HepG2 (cell line): ENCODE measurements at places on chromosomes 7 and 10.

DNA sequence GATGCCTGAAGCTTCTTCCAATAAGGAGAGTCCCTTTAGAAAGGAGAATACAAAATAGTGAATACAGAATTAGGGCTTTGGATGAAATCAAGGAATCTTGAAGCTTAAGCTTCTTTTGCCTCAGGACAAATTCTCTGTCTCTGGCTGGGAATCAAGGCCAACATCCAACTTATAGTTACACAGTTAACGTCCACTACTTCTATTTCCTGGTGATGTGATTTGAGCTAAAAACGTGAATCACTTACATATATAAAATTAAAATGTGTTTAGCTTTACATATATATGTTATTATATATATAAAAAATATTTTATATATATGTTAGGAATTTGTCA, 11.4 kb upstream of the INPP5F start:
- DNase-seq, result no peak

- DNase-seq, result no peak
These were observed 224.7 kb downstream of the LHFPL3 start for GRCh38 chr7:104553074-104553473.

DNA sequence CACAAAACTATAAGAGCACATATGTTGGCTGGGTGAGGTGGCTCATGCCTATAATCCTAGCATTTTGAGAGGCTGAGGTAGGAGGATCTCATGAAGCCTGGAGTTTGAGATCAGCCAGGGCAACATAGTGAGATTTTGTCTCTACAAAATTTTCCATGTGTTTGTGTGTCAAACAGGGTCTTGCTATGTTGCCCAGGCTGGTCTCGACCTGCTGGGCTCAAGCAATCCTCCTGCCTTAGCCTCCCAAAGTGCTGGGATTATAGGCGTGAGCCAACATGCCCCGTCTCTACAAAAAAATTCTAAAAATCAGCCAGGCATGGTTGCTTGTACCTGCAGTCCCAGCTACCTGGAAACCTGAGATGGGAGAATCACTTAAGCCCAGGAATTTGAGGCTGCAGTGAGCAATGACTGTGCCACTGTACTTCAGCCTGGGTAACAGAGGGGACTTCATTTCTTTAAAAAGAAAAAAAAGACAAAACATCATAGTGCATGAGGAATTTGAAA, 28.3 kb downstream of the FZD9 start:
- DNase-seq, result no peak

DNA sequence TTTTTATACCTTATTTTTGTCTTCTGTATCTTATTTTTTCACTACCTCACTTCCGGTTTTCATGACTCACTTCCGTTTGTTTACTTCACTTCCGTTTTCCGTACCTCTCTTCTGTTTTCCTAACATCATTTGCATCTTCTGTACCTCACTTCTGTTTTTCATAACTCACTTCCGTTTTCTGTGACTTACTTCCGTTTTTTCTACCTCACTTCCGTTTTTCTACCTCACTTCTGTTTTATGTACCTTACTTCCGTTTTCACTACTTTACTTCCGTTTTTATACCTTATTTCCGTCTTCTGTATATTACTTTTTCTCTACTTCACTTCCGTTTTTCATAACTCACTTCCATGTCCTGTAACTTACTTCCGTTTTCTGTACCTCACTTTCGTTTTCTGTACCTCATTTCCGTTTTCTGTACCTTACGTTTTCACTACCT, 492.5 kb upstream of the AKR1E2 start:
- no peak for DNase-seq

DNA sequence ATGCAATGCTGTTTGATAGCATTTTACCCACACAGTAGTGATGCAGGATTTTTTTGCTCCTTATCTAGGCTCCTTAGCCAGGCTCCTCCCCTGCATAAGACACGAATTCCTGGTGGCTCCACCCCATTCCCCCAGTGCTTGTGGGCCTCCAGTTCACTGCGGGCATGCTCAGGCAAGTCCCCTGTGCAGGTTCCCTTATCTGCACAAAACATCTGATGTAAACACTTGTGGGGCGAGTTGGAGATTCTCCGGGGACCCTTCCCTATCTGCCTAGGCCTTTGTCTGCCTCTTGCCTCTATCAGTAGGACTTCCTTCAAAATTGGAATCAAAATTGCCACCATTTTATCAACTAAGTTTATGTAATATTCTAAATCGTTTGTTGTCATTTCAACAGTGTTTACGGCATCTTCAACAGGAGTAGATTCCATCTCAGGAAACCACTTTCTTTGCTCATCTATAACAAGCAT, 5.4 kb upstream of the STK17A start:
- DNase-seq, result no peak

DNA sequence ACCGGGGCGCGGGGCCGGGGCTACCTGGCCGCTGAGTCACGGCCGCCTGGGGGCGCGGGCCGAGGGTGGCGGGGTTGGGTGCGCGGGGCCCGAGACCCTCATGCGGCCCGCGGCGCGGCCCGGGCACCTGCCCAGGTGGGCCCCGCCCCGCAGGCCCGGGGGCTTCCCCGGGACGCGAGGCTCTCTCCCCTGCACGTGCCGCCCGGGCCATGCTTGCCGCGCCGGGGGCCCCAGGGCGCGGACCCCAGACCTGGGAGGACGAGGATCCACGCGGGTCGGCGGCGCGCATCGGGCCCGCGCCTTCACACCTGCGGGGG, 402 bp downstream of the MAFK start:
- no peak for DNase-seq

DNA sequence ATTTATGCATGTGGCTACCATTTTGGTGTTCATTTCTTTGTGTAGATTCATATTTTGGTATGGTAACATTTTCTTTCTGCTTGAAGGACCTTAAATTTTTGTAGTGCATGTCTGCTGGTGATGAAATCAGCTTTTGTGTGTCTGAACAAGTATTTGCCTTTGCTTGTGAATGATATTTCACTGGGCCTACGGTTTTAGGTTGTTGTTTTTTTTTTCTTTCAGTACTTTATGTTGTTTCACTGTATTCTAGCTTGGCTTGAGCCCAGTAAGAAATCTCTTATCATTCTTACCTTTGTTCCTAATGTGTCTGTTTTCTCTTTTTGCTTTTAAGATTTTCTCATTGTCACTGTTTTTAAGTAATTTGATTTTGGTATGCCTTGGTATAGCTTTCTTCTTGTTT, 31.9 kb downstream of the SAMD8 start:
- no peak for DNase-seq
